ENCODE measurements at places on chromosomes 3 and 15.
A peak's percentile ranks its signal among the peaks of the same experiment; 100 is the strongest.

- peak; percentile 13 for DNase-seq
Observed at GRCh38 chr3:166013073-166013679, 176.0 kb upstream of the BCHE start.

DNA sequence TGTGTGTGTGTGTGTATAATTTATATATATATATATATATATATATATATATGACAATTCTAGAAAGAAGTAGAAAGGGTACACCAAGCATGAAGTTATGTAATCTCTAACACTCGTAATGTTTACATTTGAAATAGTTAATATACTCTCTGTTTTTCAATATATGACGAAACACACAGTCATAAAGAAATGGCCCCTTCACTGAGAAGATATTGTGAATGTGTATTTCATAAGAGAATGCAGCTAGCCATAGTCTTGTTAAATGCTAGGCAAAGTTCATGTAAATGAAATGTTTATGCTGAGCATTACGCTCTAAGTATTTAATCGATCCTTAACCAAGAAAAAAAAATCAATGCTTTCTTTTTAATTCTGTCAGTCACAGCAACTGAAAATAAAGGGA, 154.7 kb upstream of the TSPAN3 start:
- DNase-seq: no peak

DNA sequence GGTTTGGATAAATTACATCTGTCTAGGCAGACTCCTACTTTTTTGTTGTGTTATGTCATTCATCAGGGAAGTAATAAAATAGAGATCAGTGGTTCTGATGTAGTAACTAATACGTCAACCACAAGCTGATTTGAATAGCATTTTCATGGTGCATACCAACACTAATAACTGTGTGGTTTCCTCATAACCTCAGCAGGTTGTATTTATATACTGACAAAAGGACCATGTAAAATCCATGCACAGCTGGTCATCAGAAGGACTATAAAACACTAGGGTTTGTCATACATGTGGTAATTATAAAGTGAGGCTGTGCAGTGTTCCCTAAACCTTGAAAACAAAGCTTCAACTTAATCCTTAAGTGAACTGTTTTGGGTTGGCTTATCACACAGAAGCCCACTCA, 216.8 kb upstream of the RBMS3 start:
- DNase-seq: peak; percentile 10

GRCh38 chr3:65005486-65005885, 317.7 kb upstream of the ADAMTS9 start:
- DNase-seq: no peak

- DNase-seq: no peak
Observed at GRCh38 chr15:78229431-78230406, 4.6 kb downstream of the ACSBG1 start.

- DNase-seq: no peak
Observed at GRCh38 chr3:128588147-128588546, 62.5 kb downstream of the RPN1 start.

GRCh38 chr15:31905054-31905453, 125.3 kb upstream of the CHRNA7 start:
- no peak for DNase-seq

- DNase-seq: no peak
Observed at GRCh38 chr3:64903006-64903405, 215.2 kb upstream of the ADAMTS9 start.

DNA sequence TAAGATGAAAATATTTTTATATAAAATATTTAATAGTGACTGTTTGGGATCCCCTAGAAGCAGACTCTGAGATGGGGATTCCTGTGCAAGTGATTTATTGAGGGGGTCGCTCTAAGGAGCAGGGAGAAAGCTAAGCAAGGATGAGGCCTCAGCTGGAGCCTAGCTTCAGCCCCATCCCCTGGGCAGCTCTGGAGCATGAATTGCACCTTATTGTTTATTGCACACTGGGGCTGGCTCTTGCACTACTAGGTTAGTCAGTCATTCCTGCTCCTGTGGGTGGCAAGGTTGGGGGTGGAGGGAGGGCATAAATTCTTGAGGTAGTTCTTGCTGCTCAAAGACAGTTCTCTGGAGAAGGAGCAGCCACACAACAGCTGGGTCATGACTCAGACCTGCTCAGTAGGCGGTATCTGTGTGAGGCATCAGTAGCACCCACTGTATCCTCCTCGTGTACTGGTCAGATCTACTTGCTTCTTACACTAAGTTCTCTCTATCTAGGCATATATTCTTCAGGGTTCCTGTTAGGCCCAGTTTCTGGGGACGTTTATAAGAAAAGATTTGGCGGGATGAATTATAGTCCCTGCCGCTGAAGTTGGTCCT, 27.2 kb upstream of the TNFSF10 start:
- DNase-seq: peak; percentile 84

DNA sequence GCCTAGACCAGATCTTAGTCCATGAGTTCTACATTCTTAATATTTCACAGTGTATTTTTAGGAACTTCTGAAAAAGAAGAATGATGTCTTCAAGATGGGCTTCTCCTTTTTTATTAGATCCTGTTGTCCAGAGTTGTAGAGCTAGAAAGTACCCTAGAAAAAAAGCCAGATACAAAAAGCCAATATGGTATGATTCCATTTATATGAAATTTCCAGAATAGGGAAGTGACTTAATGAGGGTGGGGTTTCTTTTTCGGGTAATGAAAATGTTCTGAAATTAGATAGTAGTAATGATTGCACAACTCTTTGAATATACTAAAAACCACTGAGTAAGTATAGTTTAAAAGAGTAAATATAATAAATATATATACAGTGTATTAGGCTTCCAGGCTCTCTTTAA, 116.9 kb downstream of the NFKBIZ start:
- DNase-seq: no peak

DNA sequence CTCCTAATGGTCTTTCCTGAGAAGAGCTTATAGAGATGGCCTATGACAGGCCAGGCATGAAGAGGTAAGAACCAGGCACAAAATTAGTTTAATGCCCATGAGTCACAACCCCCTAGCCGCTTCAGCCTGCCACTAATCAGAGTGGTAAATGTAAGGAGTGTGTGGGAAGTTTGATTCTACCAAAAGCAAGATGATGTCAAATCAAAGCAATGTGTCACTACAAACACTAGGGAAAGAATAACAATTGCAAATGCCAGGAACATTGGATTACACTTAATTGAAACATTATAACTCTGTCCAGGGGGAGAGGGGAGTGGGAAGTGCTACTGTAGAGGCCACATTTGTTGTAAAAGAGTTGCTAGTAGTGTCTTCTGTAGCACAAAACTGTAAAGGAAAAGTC, 596.6 kb upstream of the AGTR1 start:
- DNase-seq: no peak

DNA sequence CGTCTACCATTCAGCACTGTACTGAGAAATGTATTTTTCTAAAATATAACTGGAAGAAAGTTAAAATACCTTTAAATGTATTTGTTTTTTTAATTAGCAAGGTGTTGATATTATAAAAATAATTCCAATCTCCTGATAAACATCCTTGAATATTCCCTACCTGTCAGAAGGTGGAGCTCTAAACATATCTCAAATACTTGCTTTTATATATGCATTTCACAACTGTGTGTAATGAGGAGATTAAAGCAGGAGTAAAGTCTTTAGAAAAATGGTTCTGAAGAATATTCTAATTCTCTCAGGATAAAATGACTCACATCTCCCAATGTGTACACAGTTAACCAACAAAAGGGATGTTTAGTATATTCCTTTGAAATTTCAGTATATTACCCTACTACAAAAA, 422.7 kb downstream of the PLCL2 start:
- no peak for DNase-seq

- no peak for DNase-seq
Observed at GRCh38 chr3:133276594-133276993, 123.3 kb upstream of the BFSP2 start.

DNA sequence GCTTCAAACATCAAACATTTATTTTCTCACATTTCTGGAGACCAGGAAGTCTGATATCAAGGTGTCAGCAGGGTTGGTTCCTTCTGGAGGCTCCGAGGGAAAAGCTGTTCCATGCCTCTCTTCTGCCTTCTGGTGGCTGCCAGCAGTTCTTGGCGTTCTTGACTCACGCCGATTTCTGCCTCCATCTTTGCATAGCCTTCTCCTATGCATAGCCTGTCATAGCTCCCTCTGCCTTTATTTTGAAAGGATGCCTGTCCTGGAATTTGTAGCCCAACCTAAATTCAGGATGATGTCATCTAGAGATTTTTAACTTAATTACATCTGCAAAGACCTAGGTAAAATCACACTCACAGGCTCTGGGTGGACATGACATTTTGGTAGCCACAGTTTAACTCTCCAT, 70.4 kb downstream of the RGMA start:
- no peak for DNase-seq

DNA sequence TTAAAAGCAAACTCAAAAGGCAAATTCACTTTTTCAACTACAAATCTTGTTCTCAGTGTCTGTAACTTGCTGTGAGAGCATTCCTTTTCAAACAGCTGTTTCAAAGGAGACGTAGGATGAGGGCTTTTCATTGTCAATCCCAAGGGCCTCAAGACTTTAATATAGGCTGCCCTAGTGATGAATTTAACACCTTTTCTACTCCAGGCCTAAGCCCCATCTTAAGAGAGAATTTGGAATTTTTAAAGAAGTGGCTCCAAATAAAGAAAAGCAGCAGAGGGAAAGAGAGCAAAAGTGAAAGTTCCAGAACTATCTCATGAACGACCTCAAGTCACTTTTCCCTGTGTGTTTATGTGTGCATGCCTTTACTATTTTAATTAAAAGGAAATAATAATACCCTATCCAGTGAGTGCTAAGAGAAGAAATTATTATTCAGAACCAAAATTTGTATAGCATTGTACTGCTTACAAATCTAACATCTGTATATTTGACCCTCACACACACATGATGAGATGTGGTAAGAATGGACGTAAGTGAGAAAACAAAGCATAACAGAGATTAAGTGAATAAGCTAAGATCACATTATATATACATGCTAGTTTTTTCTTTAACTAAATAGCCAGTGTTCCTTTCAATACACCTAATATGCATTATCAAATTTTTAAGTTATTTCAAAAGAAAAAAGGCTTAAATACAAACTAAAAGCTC, 196.4 kb downstream of the VGLL3 start:
- no peak for DNase-seq

DNA sequence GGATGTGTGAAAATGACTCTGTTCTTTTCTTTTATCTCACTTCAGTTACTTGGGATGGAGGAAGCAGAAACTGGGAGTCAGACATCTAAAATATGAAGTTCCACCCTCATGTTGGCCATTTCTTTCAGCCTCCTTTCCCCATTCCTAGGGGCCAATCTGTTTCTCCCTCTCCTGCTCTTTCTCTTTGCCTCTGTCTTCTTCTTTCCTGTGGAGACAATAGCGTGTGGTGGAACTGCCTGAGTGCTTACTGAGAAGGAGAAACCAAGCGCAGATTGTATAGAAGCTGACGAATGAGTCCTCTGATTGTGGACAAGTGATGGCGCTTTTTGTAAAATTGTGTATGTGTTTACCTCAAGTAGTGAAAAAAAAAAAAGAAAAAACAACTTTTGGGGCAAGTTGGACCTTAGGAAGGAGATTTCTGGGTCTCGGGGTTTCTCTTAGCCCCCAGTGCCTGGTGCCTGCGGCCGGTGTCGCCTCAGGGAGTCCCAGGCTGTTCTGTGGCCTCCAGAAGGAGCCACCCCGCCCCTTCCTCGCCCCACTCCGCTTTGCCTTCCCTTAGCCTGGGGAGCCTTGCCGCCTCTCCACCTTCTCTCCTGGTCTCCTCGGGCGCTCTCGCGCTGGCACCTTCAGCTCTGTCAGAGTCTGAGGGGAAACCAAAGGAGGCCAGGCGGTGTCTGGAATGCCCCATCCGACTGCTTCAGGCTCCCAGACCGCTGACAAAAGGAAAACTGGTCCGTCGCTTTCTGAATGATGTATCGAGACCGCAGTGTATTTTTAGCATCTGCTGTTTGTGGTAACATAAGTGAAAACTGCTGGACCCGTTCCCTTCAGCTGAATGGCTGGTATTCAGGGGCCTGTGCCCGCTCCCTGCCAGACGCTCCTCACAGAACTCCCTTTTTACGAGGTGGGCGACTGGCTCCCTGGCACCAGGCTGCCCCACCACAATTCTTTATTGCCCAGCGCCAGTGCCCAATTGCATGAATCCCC, 30.1 kb downstream of the SCG5 start:
- no peak for DNase-seq

GRCh38 chr3:133888726-133889340, 6.8 kb downstream of the RAB6B start:
- no peak for DNase-seq

- DNase-seq: no peak
Observed at GRCh38 chr3:192207239-192207638, 520.1 kb downstream of the FGF12 start.

Measured in HTR-8/SVneo (cell line).